Fibroblast of the aortic adventitia (primary cell): ENCODE measurements at places on chromosomes 5 and 9. TPM values are rescaled to one million over a fixed set of nuclear protein-coding genes. Genes with fewer than 3 reads are reported as not detected.

The SPINK6 gene
- not detected in 2 replicates for total RNA-seq

The BNC2 gene
- 48.7 and 53.3 TPM in 2 replicates for total RNA-seq

The HBEGF gene
- 0.41 and 0.90 TPM in 2 replicates for total RNA-seq

- DNase-seq, result no peak
These were observed 67.5 kb downstream of the ZCCHC7 start for GRCh38 chr9:37187713-37188439.

GRCh38 chr9:124698265-124698664, 72.8 kb downstream of the NR6A1 start:
- peak; percentile 33 for DNase-seq

GRCh38 chr5:61228229-61228628, 66.0 kb upstream of the SMIM15 start:
- peak; percentile 27 for DNase-seq
